T-helper 1 cell (primary cell): ENCODE measurements at places on chromosomes 11 and 22.

DNA sequence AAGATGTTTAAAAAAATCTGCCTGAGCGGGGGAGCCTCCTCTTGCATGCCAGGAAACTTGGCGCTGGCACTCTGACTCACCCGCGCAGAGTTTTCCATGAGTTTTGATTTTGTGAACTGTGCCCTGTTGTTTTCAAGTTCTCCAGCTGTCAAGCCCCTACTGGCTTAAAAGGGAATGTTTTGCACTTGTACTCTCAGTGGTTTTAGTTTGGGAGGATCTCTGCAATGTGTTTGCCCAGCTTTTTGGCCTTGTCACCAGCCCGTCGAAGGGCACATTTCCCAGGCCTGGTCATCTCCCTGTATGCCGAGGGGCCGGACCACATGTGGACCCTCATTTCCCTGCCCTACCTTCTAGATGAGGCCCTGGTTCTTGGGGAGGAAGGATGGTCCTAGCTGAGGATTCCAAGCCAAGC lies 12.2 kb downstream of the MRGPRF start:
- DNase-seq = no peak

GRCh38 chr11:62546244-62546928 lies at the start of gene AHNAK:
TSS of gene AHNAK (minus strand) at chr11:62546806. CDS start at chr11:62536098, 10,708 bp downstream.
- peak; percentile 56 for DNase-seq

DNA sequence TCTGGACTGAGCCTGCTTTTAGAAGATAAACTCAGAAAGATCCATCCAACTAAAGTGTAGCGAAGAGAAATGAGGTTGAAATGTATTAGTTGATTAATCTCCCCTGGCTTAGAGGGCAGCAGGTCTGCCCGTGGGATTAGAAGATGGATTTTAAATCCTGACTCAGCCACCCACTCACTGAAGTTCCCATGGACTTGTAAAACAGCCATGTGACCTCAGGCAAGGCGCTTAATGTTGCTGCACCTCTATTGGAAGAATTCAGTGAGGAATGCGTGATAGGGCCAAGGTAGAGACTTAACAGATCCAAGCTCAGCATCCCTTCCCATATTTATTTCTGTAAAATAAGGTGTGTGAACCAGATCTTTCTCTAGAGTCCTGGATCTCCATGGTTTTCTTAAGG lies 45.1 kb upstream of the ELF5 start:
- DNase-seq = no peak

- DNase-seq = peak; percentile 51
Observed at GRCh38 chr11:62593434-62594044, 2.2 kb upstream of the TUT1 start.

- no peak for DNase-seq
Observed at GRCh38 chr11:14902650-14903350, 10.8 kb upstream of the CYP2R1 start.

DNA sequence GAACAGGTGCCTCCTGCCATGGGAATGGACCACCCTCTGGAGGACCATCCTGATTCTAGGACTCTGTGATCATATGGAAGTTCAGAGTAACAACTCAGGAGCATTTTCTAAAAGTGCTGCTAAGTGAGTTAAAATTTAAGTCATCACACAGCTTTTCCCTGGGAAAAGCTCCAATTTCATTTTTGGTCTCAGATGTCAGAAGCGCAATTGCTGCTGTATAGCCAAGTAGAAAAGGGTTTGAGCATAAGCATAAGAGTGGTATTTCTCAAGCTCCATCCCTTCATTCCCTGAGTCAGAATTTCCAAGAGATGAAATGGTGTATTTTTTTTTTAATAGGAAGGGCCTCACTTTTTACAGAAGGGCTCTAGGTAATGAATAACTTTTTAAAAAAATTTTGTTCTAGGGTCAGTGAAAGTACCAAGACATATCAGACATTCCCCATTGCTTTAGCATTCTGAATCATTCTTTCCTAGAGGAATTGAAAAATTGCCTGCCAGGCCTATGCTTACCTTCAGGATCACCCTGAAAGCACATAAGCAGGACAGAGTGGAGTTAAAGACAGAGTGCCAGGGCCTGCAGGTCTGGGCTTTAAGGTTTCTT lies 564.5 kb upstream of the ISX start:
- no peak for DNase-seq

GRCh38 chr11:36248436-36248835 lies 40.8 kb downstream of the COMMD9 start:
- no peak for DNase-seq
